CD4-positive, alpha-beta T cell treated with Interleukin-15 for 4 hours (primary cell): ENCODE measurements at places on chromosomes 11 and 22.

GRCh38 chr11:36022882-36023281, 79.0 kb downstream of the LDLRAD3 start:
- DNase-seq = no peak

DNA sequence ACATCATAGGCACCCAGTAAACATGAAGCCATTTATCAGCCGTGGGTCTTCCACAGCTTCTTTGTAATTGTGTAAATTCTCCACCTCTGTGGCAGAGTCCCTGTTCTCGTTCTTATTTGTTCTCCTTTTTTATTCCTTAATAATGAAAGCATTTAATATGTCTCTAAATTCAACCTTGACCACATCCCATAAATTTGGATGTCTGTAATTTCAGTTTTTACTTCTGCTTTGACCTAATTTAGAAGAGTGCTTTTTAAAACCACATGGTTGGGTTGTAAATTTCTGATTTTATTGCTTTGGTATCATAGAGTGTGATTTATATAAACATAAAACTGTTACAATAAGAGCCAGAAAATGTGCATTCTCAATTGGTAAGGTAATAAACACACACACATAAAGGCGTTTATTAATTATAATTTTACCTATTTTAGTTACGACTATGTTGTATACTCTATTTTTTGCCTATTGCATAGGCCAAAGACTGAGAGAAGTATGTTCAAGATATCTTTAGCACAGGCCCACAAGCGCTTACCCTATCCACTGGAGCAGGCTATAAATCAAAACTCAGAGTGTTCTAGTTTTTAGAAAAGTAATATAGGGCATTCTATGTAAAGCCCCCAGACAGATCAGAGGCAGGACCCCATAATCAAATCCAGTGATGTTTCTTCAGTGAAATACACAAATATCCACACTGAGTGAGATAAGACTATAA, 58.0 kb upstream of the CCND1 start:
- DNase-seq = no peak

DNA sequence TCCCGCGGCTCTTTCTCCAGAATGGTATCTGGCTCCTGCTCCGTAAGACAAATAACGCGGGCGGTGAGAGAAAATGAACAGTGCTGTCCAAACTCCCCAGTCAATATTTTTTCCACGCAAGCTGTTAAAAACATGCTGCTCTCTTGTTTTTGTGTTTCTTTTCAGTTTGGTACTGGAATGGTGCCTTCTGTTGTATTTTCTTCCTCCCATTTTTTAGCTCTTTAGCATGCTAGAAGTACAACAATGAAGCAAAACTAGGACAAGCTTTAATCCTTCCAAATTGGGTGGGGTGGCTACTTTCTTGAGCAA, 599 bp upstream of the PPP2R1B start:
- DNase-seq = no peak

DNA sequence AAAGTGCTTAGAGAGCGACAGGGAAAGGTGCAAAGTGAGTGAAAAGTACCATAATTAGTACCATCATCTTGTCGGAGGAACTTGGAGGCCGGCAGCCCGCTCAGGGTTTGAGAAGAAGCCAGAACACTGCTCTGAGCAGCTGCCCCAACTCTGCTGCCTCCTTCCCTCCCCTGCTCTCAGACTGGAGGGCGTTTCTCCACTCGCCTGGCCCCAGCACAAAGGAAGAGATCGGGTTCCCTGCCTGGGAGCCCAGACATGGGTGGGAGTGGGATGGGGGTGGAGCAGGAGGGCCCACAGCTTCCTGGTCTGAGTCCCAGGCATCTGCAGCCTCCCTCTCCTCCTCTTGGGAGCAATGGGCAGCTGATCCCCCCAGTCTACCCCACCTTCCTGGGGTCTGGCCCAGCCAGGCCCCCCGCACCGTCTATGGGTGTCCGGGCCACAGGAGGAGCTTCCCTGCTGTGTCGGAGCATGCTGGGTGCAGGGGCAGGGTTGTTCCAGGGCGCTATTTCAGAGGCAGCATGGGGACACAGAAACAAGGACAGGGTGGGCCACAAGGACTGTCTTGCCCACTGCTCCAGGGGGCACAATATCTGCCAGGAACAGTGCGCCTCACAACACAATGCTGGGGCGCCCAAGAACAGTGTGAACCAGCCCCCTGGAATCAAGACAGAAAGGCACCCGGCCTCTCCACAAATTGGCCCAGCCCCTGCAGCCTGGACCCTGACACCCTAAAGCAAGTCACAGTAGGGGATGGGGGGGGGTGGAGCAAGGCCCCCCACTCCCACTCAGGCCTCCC, 4.8 kb downstream of the LIF start:
- DNase-seq = no peak

DNA sequence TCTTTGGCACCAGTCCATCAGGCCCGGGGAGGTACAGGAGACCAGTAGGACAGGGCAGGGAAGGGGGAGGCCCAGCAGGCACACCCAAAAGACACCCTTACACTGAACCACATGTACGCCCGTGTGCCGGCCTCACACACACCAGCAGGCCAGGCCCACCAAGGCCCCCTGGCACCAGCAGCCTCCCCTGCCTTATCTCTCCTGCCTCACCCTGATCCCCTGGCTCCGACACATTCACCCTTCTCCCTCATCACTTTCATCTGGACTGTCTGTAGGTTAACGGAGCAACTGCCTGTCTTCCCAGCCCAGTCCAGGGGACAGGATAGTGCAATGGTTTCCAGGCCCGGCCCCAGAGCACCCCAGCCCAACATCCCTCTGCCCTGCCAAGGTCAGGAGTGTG, 4.9 kb downstream of the CDKN1C start:
- no peak for DNase-seq

GRCh38 chr11:576811-577610, 741 bp downstream of the PHRF1 start:
- DNase-seq = no peak

DNA sequence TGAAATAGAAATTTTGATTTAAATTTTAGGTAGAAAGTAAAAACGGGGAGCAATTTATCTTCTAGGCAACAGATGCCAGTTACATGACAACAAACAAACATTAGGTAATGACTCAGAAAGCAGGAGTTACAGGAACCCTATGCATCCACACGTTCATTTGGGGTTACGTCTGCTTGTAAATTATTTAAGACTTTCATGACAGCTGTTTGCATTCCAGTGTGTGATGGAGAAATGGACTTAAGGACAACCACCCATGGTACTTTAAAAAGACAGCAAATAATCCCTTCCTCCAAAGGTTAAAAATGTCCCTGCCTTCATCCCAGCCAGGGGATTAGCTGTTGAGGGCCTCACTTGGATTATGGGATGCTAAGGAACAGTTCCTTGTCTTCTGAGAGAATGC, 11.8 kb downstream of the E2F8 start:
- no peak for DNase-seq

GRCh38 chr11:20066783-20067156, 93.5 kb downstream of the DBX1 start:
- no peak for DNase-seq

DNA sequence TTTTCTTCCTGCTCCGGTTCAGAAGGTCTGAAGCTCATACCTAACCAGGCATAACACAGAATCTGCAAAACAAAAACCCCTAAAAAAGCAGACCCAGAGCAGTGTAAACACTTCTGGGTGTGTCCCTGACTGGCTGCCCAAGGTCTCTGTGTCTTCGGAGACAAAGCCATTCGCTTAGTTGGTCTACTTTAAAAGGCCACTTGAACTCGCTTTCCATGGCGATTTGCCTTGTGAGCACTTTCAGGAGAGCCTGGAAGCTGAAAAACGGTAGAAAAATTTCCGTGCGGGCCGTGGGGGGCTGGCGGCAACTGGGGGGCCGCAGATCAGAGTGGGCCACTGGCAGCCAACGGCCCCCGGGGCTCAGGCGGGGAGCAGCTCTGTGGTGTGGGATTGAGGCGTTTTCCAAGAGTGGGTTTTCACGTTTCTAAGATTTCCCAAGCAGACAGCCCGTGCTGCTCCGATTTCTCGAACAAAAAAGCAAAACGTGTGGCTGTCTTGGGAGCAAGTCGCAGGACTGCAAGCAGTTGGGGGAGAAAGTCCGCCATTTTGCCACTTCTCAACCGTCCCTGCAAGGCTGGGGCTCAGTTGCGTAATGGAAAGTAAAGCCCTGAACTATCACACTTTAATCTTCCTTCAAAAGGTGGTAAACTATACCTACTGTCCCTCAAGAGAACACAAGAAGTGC, 661 bp upstream of the MALAT1 start:
- DNase-seq = peak; percentile 68

GRCh38 chr11:88208745-88209144, 33.5 kb upstream of the RAB38 start:
- no peak for DNase-seq

- DNase-seq = no peak
Measured at GRCh38 chr11:17514476-17514875, 29.7 kb downstream of the USH1C start.

GRCh38 chr11:2465202-2466068, 20.6 kb downstream of the KCNQ1 start:
- DNase-seq = no peak

DNA sequence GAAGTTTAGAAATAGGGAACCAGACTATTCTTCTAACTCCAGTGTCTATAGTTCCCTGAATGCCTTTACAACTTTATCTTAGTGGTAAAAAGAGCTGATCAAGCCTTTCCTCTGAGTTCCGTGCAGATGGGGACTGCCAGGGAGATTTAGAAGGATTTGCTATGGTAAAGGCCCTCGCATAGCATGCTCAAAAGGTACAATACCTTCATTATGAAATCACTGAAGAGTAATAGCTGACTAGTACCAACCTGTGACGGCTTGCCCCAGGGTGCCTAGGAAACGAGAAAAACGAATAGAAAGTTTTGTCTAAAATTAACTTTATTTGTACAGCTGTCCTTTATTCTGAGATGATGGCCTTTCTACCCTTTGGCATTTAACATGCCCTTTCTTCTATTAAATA, 150.1 kb upstream of the ARHGAP42 start:
- DNase-seq = no peak

DNA sequence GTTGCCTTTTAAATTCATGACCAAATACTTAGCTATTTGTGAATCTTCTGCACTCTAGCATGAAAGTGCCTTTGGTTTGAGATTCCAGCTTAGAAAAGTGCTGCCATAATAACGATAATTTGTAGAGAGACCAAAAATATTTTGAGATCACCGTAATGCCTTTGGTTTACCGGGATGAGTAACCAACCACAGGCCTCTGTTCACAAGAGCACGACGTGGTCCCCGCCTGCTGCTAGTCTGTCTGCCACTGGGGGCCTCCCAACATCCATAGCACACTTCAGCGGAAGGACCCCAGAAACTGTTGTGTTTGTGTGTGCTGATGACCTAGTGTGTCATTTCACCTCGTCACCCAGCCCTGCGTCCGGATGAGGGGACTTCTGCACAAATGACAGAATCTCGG, 67.0 kb upstream of the RASSF10 start:
- no peak for DNase-seq

GRCh38 chr11:133966921-133967598, 10.3 kb upstream of the IGSF9B start:
- DNase-seq = peak; percentile 56

- DNase-seq = no peak
Measured at GRCh38 chr11:27456795-27457329, 15.7 kb downstream of the LGR4 start.

- DNase-seq = no peak
Measured at GRCh38 chr11:95461858-95462257, 230.9 kb upstream of the SESN3 start.

DNA sequence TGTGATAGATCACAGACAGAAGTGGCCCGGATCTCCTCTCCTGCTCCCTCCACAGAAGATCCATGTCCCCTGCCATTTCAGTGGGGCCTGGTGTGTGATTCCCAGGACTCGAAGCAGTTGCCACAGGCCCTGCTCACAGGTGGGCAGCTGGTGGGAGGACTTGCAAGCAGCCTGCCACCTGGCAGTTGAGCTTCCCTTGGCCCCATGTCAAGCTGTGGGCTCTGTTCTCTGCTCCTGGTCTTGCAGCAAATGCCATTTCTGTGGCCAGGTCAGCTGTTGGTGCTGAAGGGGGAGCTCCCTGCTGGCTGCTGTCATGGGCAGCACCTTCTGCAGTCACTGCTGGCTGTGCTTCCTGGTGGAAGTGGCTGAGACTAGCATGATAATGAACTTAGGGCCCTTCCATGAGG, 59.1 kb upstream of the SLC22A12 start:
- no peak for DNase-seq

GRCh38 chr11:12798609-12799011, 124.4 kb downstream of the TEAD1 start:
- no peak for DNase-seq

- DNase-seq = peak; percentile 76
Measured at GRCh38 chr22:24427500-24428164, at the start of gene ADORA2A. Gene ADORA2A, plus strand, starts transcription at chr22:24427599. Its CDS starts 5,806 bp downstream, at chr22:24433405.

GRCh38 chr22:48719978-48720661, 1107.6 kb downstream of the BRD1 start:
- no peak for DNase-seq

- no peak for DNase-seq
Measured at GRCh38 chr11:28566339-28567089, 458.3 kb downstream of the METTL15 start.

DNA sequence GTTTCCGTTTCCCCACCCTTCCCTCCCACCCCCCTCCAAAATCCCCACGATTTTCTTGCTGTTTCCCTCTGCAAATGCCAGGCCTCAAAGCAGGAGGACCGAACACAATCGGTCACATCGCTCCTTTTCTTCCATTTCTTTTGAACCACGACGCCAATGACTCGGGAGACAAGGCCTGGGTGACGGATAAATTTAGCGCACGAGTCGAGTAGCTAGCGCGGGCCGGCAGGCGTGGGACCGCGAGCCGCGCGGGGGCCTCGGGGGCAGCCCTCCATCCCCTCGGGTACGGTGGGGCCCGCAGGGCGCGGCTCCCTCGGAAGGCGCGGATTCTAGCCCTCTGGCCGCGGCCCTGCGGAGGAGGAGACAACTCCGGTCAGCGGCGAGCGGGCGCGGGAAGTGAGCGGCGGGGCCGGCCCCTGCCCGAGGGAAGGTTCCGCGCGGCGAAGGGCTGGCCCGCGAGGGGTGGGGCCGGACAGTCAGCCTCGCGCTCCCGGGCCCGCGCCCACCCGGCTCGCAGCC, 414 bp downstream of the JOSD1 start:
- DNase-seq = no peak

- DNase-seq = peak; percentile 57
Measured at GRCh38 chr11:74397501-74398243, 561 bp downstream of the PGM2L1 start.

DNA sequence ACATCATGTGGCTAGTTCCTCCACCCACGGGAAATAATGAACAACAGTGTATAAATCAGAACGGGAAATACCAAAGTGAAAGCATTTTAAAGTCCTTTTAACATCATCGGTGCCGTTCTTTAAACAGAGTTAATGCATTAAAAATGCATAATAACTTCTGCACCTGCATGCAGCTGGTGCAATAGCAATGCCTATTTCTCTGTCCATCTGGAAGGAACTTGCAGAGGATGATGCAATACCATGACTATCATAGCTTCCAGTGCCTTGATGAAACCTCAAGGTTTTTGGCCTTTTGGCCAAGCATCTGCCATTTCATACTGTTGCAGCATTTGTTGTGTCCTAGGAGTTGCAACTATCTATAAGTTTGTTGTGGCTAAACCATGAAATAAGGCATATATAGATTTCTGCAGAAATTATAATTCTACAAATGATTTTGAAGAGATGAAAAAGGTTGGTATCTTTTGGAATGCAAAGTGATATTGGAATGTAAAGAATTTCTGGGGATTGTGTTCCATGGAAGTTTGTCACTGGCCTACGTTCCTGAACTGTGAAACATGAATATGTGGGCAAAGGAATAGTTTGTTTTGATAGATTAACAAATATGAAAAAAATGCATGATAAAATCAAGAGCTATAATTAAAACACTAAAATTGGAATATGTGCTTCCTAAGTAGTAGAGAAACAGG, 9.8 kb upstream of the EIF3F start:
- DNase-seq = no peak

GRCh38 chr11:19344661-19345518, 104.1 kb upstream of the E2F8 start:
- DNase-seq = no peak
